Muscle of back (tissue), 13 donors: ENCODE measurements at places on chromosomes 2 and 18.

DNA sequence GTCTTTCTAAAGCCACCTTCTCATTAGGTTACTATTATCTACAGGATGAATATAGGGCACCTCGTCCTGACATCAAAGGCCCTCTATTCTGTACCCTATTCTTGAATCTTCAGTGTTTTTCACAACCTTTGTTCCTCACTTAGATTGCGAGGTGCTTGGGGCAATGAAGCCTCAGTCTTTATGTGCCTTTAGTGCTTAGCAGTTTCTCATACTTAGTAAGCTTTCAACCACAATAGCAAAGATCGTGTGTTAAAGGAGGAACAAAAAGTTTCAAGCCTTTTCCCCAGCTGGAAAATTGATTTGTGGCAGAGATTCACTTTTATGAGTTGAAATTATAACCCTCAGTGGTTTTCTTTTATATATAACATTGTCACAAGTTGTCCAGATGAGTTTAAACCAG, 226.9 kb downstream of the MYO3B start:
- DNase-seq = no peak

GRCh38 chr18:55405893-55406406, 182.0 kb downstream of the TCF4 start:
- peak; percentile 95 for DNase-seq

- peak; percentile 45 for DNase-seq
Measured at GRCh38 chr2:157052685-157053224, 204.8 kb upstream of the GALNT5 start.

- no peak for DNase-seq
Measured at GRCh38 chr2:223589901-223590300, 12.3 kb downstream of the SCG2 start.

- DNase-seq = peak; percentile 73
Measured at GRCh38 chr2:175690113-175690837, 311.8 kb downstream of the LNPK start.

DNA sequence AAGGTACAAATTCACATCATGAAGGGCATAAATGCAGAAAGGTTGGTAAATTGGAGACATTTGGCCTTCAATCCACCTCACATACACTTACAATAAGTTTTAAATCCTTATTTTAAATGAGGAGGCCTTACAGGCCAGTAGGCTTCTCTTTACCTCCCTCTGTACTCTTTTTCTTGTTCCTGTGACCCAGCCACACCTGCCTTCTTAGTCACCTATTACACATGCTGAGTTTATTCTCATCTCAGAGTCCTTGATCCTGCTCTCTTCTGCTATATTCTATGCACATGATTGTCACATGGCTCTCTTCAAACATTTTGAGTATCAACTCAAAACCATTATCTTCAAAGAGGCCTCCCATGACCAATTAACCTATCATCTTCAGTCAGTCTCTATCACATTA, 491.5 kb downstream of the SATB2 start:
- no peak for DNase-seq

GRCh38 chr2:227891673-227892072, 20.2 kb downstream of the DAW1 start:
- no peak for DNase-seq

GRCh38 chr2:235024191-235024860, 72.5 kb downstream of the SH3BP4 start:
- no peak for DNase-seq

- no peak for DNase-seq
Measured at GRCh38 chr2:224008702-224009261, 30.3 kb downstream of the SERPINE2 start.

- no peak for DNase-seq
Measured at GRCh38 chr2:68537011-68537410, 69.6 kb downstream of the APLF start.

- no peak for DNase-seq
Measured at GRCh38 chr2:145146691-145147090, 626.8 kb upstream of the ZEB2 start.

DNA sequence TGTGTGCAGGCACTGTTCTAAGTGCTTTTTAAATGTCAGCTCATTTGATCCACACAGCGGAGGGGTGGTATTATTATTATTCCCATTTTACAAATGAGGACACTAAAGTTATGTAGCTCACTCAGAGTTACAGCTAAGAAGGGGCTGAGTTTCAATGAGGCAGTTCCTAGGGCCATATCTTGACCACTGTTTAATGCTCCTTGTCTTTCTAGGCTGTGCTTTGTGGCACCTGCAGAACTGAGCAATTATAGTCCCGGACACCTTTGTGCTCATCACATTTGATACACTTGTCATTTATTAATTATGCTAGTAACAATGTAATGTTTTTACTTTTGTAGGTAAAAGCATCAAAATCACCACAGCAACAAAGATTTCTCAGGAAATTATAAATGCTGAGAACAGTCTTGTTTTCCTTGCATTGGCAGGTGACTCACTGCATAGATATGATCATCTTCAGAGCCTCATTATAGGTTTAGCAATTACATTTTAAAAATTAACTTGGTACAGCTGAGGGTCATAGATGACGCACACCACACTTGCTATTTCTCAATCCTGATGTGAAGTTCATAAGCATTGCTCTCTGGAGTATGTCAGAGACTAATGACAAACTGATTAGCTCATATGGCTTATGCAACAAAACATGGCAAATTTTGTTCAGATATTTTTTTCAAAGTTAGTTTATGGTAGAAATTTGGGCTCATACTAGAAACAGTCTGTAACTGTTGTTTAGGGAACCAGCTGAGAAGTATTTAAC, 366.8 kb downstream of the TGIF1 start:
- peak; percentile 88 for DNase-seq

- DNase-seq = no peak
Measured at GRCh38 chr2:211591426-211591825, 947.2 kb downstream of the ERBB4 start.

DNA sequence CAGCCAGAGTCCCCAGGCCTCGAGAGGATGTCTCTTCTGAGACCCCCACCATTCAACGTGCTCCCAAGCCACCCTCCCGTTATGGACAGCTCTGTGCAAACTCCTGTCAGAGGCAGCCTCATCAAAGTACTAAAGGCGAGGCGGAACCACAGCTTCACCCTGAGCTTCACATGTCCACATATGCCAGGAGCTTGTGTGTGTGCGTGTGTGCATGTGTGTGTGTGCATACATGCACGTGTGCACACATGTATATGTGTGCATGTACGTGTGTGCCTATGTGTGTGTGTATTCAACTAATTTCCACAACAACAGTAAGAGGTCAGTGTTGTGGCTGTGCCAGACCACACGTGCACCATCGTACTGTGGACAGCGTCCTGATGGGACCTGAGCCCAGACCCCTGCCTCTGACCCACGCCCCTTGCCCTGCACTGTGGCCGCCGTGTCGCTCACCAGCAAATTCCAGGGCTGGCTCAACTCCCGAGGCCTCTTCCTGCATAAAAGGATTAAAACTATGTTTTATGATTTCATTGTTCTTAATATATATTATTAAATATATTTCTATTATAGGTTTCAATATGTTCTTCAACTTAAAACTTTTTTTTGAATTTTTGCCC, 444.8 kb downstream of the EIPR1 start:
- DNase-seq = no peak

DNA sequence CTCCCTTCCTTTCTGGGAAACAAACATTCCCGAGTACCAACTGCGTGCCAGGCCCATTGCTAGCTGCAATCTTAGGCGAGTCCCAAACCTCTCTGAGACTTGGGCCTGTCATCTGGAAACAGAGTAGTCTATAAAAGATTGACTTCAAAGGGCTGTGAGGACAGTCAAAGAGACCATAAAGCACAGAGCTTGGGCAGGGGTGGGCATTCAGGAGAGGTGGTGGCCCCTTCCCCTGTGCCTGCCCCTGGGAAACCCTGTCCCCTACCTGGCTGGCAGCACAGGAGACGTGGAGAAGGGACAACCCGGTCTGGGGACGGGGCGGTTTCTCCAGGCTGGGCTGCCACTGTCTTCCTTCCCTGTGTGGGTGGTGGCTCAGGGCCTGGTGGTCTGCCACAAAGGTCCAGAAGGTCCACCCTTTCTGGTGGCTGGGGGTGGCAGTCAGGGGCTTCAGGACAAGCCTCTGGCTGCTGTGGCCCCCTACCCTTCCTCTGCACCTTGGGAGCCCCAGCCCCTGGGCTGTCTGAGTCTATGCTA, 33.9 kb upstream of the FOSL2 start:
- DNase-seq = no peak

DNA sequence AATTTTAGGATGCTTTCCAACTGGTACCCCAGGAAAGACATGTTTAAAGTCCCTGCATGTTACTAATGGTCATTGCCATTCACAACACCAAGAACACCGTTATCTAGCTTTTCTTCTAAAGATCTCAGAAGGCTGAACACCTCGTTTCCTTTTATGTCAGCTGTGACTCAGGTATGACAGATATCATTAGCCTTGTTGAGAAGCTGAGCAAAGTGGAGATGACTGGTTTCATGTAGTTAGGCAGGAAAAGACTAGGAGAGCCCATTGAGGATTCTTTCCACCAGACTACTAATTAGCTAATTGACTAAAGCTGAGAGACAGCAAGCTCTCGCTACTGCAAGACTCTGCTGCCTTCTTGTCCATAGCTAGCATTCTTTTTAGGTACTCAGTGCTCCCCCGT, 32.0 kb upstream of the ARL5A start:
- DNase-seq = no peak

- peak; percentile 81 for DNase-seq
Measured at GRCh38 chr2:160294339-160294803, 94.3 kb upstream of the ITGB6 start.

- DNase-seq = no peak
Measured at GRCh38 chr18:53531896-53532295, 692.6 kb downstream of the MBD2 start.

GRCh38 chr2:235365743-235366142, 128.1 kb upstream of the AGAP1 start:
- no peak for DNase-seq

GRCh38 chr2:219469186-219469724, 29.4 kb upstream of the GMPPA start:
- DNase-seq = no peak

- DNase-seq = no peak
Measured at GRCh38 chr2:199742884-199743283, 108.1 kb downstream of the FTCDNL1 start.

GRCh38 chr2:226079196-226079595, 679.7 kb downstream of the NYAP2 start:
- DNase-seq = peak; percentile 64

DNA sequence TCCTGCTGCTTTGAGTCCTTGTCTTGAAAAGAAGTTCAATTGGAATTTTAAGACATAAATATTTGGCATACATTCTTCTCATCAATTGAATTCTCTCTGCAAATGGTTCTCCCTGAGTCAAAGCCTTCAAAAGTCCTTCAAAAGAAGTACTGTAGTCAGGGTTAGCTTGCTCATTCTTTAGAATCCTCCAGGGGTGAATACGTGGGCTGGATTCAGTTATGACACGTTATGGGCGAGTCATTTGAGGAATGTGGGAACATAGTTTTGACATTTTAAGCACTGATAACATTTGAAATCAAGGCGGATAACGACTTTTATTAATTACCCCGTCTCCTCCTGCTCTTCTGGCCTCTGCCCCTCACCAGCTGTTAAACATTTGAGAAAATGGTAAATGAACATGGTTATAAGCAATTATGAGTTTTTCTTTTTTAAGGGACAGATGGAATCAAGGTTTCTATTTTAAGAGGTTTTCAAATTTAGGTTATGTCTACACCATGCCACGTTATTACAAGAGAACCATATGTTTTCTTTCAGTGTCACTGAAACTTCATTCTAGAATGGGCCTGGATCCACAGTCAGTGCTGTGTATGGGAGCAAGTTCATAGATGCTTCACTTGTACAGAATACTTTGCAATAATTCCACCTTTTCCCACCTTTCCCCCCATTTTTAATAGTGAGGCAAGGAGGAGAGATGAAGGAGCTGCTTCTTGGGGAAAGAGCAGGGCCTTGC, 273.1 kb downstream of the TSN start:
- DNase-seq = peak; percentile 66

DNA sequence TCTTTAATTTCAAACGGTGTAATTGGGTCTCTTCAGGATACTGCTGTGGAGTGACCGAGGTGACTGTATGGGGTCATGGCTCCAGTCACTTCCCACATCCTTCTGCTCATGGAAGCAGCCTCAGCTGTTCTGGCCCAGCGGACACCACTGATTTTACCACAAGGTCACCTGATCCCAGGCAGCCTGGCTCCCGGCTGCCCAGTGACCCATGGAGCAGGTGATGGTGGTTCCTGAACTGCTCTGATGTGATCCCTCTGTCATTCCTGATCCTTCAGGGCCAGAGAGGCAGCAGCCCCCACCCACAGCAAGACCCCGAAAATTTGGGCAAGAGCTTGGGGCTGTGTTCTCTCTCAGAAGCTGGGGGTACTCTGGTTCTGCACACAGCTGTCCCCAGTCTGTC, 35.5 kb upstream of the HS6ST1 start:
- DNase-seq = no peak

GRCh38 chr2:217331523-217332416, 471.9 kb upstream of the TNP1 start:
- peak; percentile 63 for DNase-seq

DNA sequence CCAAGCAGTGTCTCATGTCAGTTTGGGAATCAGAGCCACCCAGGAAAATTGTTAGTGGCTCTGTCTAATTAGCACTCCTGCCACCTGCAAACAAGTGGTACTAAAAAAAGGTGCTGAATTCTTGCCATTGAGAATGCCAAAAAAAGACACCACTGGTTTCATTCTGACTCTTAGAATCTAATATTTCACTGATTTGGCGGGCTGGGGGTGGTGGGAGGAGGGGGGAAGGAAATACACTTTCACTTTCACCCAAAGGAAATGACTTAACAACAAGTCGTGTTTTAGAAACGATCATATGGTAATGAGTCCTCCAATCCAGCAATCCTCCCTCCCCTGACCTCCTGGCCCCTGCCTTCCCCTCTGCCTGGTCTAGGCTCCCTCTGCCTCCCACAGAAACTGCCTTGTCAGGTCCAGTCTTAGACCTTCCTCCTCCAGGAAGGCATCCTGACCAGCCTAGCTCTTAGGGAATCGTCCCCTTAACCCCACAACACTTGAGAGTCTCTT, 4.4 kb upstream of the KLHL29 start:
- DNase-seq = no peak

DNA sequence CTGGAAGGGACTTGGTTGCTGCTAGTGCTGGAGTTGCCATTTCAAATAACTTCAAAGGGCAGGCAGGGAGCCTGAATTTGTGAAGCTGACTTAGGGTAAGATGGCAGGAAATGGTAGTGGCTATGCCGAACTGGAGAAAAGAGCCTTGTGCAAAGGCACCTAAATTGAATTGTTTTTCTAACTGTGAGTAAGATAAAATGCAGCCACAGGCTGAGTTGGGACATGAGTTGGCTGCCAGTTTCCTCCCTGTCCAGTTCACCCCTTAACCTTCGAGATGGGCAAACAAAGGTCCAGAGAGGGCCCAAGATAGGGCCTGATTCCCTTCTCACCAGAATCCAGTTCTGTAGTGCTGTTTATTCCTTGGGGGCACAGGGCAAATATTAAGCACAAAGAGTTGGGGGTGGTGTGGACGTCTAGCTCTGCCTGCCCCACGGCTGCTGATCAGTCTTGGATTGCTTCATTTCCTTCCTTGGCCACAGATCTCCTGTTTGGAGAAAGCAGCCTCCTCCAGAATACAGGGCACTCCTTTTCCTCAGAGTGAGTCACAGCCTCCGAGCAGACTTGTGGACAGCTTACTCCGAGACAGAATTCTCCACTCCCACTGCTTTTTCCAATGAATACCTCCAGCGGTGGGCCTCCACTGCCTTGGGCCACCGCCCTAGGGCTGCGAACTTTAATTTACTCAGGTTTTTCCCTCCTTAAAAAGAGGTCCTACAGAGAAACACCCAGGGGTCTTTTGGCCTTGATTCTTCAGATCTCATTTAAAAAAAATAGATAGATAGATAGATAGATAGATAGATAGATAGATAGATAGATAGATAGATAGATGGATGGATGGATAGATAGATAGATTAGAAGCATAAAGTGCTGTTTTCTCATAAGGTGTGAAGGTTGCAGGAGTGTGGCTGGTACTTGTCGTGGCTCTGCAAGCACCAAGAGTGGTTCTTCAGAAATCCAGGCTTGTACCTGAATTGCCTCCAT, 18.4 kb upstream of the SLC20A1 start:
- peak; percentile 62 for DNase-seq
